ENCODE measurements at places on chromosomes 6 and 20.

DNA sequence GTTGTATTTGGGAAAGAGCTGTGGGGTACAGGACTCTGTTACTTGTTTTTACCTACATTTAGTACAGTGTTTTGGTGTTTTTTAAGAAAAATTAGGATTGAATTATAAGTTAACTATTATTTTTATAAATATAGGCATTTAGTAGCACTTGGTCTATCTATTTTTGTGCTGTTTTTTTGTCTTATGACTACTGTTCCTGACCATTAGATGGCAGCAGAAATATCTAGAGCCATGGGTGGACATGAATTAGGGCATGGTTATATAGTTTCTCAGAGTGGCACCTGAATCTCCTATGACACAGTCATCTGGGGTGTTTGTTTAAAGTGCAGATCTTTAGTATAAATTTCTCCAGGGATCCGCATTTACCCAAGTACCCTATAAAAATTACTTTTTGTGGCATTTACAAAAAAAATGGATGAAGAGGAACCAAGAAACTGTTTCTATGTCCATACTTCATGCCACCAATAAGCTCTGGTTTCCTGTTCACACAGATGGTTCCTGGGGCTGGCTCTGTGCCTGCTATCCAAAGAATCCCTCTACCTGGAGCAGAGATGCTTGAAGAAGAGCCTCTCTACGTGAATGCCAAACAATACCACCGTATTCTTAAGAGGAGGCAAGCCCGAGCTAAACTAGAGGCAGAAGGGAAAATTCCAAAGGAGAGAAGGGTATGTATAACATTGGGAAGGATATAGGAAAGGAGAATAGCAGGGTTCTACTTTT, 19.8 kb downstream of the NFYA start:
- DNase-seq, result peak; percentile 21

DNA sequence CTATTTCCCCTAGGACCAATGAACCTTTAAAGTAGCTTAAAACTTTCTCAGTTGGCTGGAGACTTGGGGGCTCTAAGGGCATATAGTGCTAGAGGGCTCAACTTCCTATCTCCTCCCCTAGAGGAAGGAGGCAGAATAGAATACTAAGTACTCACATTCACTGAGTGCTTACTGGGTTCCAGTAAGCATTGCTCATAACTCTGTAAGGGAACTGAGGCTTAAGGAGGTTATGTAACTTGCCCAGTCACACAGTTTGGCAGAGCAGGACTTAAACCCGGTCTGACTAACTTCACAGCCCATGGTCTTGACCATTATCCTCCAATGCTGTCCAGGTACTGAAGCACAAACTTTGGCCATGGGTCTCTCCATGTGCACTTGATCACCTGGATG, 12.5 kb downstream of the SESN1 start:
- DNase-seq, result no peak

- DNase-seq, result no peak
These were observed 86.7 kb downstream of the GRM4 start for GRCh38 chr6:34059136-34059731.

- DNase-seq, result no peak
These were observed 14.0 kb upstream of the SERPINB9 start for GRCh38 chr6:2917065-2917464.

- no peak for DNase-seq
These were observed 118.1 kb upstream of the MAFB start for GRCh38 chr20:40806929-40807820.

GRCh38 chr20:824490-824889, 9.0 kb upstream of the FAM110A start:
- DNase-seq, result no peak

DNA sequence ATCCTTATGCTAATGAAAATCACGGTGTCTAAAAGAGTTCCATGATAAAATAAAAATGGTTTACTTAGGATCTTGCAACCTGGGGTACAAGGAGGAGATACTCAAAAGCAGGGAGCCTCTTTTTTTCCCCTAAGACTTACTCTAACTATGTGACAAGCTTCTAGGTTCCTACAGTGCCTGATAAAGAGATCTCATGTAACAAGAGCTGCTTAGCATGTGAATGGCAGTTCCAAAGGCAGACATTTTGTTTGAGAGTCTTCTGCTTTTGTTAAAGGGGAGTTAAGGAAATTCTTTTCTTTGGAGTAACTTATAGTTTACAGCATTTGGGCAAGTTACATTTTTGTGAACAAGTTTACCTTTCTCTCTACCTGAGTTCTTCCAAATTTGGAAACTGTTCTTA, 945.8 kb upstream of the ADGRB3 start:
- DNase-seq, result no peak

- peak; percentile 20 for DNase-seq
These were observed 42.8 kb downstream of the INSM1 start for GRCh38 chr20:20410678-20411077.

GRCh38 chr6:87430499-87430898, 22.7 kb downstream of the CFAP206 start:
- no peak for DNase-seq

DNA sequence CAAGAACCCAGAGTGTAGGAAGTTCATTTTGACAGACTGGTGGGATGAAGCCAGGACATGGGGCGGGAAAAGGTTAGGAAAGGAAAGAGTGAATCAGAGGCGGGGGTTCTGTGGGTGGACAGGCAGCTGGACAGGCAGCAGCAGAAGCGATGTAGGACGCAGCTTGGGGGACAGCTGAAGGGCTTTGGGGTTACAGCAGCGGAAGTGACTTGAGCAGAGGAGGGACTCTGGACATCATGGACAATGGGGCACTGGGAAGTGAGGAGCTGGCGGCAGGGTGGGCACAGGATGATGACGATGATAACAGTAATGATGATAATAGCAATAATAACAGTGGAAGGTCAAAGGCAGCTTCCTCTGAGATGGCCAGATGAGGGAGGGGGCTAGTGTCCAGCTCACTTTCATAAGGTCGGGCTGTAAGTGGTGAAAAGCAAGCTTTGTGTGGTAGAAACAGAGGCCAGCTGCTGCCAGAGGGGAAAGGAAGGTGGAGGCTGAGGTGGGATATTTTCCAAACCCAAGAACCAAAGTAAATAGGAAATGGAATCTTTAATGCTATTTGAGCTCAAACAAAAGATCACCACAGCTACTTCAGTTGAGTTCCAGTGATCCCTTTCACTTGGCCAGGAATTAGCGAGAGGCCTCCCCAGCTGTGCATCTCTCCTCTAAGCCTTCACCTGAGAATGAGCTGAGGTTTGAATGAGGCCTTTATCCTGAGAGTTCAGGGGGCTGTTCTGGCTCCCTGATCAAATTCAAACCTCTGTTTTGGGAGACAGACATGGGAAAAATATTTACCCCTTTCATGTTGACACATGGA, 433.5 kb downstream of the DHX35 start:
- no peak for DNase-seq

- DNase-seq, result peak; percentile 1
These were observed 100.8 kb downstream of the FAM217A start for GRCh38 chr6:3977875-3978711.

GRCh38 chr20:2871661-2872458, 1.4 kb upstream of the PTPRA start:
- no peak for DNase-seq

- DNase-seq, result no peak
These were observed 10.7 kb downstream of the TRAM2 start for GRCh38 chr6:52566201-52566600.

- DNase-seq, result no peak
These were observed 82.3 kb downstream of the CD24 start for GRCh38 chr6:106892186-106892585.

DNA sequence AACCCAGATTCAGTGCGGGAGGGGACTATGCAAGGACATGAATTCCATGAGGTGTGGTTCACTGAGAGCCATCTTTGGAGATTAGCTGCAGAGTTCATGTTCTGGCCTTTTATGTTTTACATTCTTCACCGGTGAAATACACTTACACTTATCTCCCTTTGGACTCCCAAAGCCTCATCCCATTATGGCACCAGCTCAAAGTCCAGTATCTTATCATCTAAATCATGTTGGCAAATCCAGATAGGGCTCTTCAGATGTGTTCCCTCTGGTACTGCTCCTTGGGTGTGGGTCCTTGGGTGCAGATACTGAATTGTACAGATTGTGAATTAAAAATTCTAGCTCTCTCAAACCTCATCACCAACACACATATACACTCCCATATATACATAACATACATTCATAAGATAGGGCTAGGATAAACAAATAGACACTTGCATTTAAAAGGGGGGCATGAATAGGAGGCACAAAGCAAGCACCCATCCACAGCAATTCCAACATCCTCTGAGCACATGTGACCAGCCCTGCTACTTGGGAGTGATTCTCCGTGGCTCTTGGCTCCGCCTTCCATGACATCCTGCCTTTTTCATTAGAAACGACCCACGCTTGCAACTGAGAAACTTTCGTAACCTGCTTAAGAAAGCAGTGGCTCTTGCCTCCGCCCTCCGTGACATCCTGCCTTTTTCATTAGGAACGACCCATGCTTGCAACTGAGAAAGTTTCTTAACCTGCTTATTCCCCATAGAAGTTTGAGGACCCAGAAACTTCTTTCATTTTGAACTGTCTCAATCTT, 53.6 kb upstream of the LRRC1 start:
- DNase-seq, result no peak

GRCh38 chr20:1892119-1892385, 3.2 kb upstream of the SIRPA start:
- DNase-seq, result no peak

DNA sequence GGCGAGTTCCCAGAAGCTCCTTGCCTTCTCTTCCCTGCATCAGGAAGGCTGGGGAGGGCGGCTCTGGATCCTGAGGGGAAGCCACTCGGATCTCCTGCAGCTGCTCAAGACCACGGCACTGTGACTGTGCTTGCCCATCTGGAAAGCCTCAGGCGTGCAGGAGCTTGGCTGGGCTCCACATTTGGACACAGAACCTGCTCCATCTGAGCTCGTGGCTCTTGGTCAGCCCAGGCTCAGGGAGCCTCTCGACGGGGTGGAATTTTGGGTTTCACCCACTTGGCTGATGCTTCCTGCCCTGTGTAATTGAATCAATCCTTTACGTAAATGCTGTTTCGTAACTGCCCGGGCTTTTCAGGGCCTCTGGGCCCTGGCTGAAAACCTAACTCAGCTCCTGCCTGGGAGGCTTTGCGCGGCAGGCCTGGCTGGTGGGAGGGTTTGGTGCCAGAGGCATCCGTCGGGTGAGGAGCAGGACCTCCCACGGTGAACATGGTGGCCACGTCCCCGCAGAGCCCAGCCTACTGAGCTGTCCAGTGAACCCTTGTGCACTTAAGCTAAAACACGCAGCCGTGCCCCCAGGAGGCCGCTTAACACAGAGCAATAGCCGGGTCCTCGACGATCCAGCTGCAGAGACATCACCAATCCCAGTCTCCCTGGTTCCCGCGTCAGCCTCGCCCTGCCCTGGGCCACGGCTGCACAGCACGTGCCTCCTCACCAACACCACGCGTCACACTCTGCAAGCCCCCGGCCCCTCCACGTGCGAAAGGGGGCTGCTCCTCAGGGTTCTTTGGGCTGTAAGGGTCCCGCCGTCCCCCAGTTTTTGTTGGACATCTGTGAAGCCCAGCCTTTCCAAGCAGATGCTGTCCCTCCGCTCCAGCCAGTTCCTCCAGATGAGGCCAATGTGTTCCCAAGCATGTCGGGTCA, 241.0 kb downstream of the DLL1 start:
- DNase-seq, result no peak

DNA sequence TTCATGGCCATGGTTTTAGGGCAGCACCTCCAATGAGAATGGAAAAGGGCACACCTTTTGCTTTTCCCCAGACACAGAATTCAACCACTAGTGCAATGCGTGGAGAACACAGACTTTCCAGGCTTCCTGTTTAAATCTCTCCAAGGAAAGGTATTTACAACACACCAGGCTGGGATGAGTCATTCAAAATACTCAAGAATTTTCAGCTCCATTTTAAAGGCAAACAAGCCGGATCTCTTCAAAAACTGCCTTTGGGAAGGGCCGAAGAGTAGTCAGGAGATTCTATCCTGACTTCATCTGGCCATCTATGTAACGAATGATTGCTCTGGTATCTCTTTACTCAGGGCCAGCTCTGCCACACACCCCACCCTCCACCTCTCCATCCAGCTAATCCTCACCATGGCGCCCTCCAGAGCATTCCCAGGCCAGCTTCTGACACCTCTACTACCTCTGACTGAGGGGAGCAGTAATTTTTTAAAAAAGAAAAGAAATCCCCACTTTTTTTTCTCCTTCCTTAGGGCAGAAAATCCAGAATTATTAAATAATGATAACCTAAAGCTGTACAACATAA, 254.6 kb downstream of the LY86 start:
- DNase-seq, result no peak

- DNase-seq, result no peak
These were observed 22.0 kb upstream of the NUP153 start for GRCh38 chr6:17728551-17729222.

DNA sequence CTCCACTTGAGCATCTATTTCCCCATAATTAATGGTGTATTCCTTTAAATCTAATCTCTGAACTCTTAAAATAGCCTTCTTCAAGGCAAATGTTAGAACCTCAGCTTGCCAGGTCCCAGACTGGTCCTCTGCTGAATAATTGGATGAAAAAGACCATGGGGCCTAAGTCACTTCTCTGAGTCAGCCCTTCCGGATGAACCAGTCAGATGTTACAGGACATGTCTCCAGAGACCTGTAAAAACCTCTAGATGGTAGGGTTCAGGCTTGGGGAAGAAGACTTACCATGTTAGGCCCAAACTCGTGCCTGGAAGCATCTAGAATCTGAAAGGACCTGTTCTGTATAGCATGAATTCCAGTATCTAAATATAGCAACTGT, 97.3 kb downstream of the CDKAL1 start:
- no peak for DNase-seq

DNA sequence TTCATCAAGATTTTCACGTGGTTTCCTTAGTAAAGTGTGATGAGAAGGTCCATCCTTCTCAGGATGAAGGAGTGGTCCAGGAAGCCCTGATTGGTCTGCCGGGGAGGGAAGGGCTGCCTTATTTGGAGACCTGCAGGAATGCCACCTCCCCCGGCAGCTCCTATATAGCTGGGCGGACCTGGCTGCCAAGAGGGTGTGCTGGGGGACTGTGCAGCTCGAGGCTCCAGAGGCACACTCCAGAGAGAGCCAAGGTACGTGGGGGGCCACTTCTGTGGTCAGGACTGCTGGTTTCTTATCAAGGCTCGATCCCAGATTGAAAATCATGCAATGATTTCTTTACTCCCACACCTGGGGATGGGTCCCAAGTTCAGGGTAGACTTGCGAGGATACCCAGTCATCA, at the start of gene PRND:
Gene PRND (plus strand): TSS at position 191 of the 400 bp plus-strand sequence. CDS start 2,643 bp downstream, outside the sequence.
- no peak for DNase-seq

DNA sequence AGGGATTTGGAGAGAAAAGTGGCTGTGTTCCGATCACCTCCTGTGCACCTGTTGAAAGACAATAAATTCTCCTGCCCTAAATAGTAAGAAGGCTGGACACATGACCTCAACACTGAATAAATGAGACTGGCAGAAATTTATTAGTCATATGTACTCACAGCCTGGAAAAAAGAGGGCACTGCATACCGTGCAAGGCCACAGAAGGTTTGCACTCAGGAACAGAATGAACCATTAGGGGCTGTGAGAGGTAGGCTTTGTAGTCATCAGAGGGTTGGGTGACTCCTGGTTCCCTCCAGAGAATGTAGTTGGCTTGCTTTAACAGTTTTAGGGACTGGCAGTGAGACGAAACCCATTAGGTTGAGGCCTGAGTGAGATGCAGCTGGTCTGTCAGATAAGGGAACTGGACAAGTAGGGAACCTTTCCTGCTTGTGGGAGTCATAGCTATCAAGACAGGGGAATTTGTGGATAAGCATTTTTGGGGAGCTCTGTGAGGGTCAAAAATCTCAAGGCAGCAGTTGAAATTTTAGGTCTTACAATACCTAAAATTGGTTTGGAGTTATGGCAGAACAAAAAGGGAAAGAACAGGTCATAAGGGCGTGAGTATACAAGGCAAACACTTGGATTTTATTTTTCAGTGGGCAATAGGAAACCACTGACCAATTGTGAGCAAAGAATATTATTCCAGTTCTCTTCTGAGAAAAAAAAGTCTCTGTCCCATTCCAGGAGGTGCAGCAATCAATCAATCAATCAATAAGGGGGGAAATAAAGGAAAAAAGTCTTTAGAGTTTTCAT, 67.9 kb upstream of the BTN3A2 start:
- no peak for DNase-seq
